NCI-H146 (cell line): ENCODE measurements at places on chromosomes 5 and 9.

DNA sequence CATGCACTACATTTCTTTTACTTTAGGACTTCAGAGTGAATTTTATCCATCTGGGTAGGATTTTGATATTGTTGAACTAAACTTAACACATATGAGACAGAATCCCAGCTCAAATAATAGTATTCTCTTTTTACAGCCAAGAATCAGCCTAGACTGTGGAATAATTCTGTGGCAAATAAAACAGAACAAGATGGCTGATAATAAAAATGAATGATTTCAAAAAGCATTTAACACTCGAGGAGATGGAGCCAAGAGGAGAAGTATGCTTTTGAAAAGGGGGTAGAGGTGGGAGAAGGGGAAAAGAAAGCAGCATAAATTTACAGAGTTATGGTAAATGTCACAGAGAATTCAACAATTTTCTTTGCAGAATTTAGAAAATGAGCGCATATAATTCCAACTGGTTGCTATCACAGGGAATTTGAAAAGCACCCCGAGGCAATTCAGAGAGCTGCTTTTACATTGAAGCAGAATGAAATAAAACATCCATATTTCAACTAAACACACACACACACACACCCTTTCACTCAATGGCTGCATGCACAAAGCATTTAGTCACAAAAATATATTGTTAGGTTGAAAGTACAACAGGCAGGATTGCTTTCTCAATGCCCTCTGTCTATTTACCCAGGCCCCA lies 60.2 kb upstream of the DMAC1 start:
- no peak for DNase-seq

GRCh38 chr5:83827111-83827557 lies 106.5 kb upstream of the HAPLN1 start:
- DNase-seq = no peak

- DNase-seq = no peak
These were observed 53.7 kb downstream of the TGFBR1 start for GRCh38 chr9:99158629-99159028.

DNA sequence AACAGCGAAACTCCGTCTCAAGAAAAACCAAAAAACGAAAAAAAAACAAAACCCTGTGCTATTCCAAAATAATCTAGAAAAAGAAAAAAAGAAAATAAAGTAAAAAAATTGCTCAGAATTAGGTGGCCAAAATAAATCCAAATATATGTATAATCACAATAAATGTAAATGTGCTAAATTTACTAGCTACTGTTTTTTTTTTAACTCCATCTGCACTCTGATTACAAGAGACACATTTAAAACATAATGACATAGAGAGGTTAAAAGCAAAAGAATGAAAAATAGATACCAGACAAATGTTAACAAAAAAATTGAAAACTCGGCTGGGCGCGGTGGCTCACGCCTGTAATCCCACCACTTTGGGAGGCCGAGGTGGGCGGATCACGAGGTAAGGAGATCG lies 66.1 kb downstream of the FGF1 start:
- no peak for DNase-seq

DNA sequence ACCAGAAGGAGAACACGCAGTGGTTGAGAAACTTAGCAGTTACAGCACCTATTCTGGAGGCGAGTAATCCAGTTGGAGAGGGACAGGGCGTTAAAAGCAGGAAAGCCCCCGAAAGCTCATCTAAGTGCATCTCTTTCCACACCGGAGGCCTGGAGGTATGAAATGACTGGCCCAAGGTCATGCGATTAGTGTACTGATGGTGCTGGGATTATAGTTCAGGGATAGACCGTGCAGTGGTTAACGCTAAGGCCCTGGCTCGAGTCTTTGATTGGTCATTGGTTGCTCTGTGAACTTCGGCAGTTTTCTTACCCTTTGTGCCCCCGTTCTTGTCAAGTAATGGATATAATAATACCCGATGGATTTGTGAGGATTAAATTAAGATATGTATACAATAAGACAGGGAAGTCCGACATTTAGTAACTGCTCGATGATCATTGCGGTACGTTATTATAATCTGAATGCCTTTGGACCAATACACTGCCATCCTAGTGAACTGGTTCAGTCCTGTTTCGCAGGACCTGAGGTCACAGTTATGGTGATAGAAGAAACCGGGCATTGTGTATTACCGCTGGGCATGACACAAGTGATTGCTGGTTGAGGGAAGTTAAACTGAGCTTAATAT lies 960 bp downstream of the CANX start:
- peak; percentile 4 for DNase-seq

GRCh38 chr5:74686962-74687751 lies 2.1 kb downstream of the HEXB start:
- DNase-seq = no peak

DNA sequence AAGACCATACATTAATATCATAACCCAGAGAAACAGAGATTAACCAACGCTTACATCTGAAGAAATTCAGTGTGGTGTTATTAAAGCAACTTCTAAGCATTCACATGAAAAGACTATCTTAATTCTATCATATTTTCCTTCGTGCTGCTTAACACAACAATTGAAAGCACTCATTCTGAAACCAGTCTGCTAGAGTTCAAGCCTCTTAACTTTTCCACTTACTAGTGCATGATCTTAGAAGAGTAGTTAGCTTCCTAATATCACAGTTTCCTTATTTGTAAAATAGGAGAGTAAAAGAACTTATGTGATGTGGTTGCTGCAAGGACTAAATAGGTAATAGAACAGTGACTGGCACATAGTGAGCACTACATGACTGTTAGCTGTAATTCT lies 379.3 kb downstream of the TRIM36 start:
- no peak for DNase-seq

DNA sequence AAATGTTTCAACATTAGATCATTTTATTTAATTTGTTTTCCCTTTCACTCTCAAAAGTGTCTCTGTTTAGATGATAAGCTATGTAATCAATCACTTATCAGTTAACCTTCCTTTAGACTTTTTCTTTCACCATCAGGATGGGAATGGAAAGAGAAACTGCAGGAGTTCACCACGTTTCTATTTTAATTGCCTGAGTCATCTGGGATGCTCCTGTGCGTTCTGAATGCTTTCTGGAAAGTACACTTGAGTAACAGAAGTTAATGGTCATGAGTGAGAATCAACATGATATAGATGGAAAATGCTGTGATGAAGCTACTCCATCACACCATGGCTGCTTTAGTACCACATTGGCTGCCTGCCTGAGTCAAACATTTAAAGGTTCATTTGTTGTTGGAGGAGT lies 783.3 kb upstream of the CDH9 start:
- no peak for DNase-seq

- no peak for DNase-seq
These were observed 9.2 kb upstream of the DDX46 start for GRCh38 chr5:134749415-134749814.

DNA sequence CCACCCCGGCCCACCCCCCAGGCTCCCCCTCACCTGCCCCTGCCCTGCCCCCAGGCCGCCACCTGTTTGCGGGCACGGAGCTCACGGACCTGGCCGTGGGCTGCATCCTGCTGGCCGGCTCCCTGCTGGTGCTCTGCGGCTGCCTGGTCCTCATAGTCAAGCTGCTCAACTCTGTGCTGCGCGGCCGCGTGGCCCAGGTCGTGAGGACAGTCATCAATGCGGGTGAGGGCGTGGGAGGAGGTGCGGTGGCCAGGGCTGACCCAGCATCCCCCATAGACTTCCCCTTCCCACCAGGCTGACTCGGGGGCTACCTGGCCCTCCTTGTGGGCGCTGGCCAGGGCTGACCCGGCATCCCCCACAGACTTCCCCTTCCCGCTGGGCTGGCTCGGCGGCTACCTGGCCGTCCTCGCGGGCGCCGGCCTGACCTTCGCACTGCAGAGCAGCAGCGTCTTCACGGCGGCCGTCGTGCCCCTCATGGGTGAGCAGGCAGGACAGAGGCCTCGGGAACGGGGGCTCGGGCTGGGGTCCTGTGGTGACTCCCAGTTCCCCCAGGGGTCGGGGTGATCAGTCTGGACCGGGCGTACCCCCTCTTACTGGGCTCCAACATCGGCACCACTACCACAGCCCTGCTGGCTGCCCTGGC lies 3.5 kb downstream of the SLC34A3 start:
- DNase-seq = peak; percentile 42

- no peak for DNase-seq
These were observed 550.6 kb upstream of the CLINT1 start for GRCh38 chr5:158409507-158409906.

DNA sequence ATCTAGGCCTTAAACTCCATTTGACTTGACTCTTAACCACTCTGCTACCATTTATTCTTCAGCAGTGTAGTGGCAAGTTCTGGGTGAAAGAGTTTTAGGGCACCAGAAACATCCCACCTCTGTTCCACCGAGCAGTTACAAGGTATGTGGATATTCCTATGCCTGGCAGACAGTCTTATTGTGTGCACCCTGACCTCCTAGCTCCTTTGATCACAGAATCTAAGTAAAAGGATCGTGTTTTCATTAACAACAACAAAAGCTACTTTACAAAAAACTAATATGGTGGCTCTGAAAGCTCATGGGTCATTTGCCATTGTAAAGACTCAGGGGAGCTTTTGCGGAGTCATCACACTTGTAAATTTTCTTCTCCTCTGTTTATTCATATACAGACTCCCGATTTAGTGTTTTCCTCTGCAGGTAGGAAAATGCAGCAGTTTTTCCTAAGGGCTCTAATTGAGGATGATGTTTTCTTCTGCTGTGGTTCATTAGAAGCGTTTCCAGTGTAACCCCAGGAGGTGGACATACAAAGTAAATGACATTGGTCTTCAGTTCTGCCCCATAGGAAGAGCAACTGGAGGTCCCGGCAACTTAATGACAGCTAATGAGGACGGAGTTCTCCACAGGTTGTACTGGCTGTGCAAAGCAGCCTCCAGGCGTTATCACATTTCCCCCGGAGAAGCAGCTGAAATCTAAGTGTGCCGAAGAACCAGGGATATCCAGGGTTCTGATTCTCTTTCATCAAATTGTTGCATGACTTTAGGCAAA lies 78.2 kb downstream of the ATP10B start:
- peak; percentile 75 for DNase-seq

DNA sequence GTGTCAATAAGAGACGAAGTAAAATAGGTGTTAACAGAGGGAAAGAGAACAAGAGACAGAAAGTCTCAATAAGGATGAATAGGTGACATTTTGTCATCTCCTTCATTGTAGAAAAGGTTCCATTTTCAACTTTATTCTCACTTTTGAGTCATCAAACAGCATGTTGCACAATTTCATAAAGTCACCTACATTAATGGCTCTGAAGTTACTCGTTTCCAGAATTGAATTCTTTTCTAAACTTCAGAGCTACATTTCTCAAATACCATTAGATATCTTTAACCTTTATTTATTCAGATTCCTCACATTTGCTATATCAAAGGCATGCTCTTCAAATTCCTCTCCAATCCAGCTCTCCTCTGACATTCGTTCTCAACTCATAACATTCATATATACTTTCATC lies 13.1 kb downstream of the ADAMTS6 start:
- no peak for DNase-seq

DNA sequence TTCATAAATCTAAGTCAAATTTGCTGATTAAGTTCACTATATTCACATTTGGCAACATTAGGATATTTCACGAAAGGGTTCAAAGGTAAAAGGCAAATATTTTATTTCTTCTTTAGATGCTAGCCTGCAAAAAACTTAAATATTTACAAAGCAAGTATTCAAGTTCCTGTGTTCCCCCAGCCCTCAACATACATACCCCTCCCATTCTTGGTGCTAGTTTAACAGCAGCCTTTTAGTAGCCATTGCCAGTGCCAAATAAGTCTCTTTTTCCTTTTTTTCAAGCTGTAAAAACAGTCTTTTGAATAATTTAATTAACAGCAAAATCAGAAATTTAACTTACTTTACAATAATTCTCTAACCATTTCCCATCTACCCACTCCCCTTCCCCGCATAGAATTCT lies 288.5 kb upstream of the TMEM161B start:
- DNase-seq = no peak

DNA sequence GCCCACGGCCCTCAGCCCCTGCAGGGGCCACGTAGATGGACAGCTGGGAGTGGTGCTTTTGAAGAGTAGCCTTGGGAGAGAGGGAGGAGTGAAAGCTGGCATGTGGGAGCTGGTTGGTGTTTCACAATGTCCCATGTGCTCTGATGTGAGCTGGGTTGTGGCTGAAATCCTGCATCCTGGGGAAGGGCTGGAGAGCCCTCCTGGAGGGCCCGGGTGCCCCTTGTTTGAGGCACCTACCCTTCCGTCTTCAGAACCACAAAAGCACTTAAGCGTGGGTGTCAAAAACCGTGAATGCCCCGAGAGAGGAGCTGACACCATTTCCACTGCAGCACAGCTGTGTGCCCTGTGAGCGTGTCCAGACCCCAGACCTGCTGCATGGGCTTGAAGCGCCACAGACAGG lies 199.1 kb upstream of the ZNF618 start:
- no peak for DNase-seq

GRCh38 chr5:73327908-73328455 lies 120.6 kb downstream of the FOXD1 start:
- DNase-seq = no peak

DNA sequence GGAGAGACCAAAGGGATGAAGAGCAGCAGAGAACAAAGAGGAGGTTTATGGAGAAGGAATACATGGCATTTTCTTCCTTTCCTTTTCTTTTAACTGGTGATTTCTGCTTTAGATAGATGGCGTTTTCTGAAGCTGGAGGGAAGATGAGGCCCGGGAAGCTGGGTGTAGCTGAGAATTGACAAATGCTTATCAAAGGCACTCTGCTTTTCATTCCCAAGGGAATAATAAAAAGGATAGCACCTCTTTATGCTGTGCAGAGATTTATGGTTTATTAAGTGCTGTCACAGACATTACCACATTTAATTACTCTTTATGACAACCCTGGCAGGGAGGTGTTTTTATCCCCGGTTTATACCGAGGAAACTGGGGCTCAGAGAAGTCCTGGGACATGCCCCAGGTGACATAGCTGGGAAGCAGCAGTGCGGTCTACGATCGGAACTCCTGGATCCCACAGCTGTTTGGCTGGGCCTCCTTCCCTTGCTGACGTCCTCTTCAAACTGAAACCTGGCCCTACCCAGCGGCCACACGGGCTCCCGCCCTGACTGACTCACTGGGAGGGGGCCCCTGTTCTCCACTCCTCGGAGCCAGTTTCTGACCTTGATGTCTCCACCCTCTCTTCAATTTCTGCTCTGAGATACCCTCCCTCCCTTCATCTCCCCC lies 8.2 kb upstream of the EPB41L4B start:
- DNase-seq = no peak

DNA sequence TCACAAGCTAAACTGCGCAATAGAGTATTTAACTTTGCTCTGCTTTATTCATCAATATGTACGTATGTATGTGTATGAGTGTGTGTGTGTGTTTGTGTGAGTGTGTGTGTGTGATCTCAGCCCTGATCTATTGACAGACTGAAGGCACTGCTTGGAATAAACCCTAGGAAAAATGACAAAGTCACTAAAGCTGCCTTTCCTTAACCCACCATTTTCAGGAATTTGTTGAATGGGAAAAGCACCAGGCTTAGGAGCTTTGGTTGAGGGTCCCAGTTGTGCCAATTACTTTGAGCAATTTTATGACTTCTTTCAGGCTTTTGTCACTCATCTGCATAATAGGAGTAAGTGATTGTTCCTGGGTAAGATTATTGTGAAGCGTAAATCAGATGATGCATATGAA lies 108.6 kb upstream of the TLR4 start:
- no peak for DNase-seq

GRCh38 chr9:33264003-33264472 lies 470 bp downstream of the BAG1 start:
- peak; percentile 63 for DNase-seq

- DNase-seq = no peak
These were observed 233.0 kb upstream of the ATP10B start for GRCh38 chr5:161085056-161085455.
